ENCODE measurements at places on chromosomes 6 and 20.

- no peak for DNase-seq
Observed at GRCh38 chr6:140849456-140849855, 1283.3 kb upstream of the GJE1 start.

DNA sequence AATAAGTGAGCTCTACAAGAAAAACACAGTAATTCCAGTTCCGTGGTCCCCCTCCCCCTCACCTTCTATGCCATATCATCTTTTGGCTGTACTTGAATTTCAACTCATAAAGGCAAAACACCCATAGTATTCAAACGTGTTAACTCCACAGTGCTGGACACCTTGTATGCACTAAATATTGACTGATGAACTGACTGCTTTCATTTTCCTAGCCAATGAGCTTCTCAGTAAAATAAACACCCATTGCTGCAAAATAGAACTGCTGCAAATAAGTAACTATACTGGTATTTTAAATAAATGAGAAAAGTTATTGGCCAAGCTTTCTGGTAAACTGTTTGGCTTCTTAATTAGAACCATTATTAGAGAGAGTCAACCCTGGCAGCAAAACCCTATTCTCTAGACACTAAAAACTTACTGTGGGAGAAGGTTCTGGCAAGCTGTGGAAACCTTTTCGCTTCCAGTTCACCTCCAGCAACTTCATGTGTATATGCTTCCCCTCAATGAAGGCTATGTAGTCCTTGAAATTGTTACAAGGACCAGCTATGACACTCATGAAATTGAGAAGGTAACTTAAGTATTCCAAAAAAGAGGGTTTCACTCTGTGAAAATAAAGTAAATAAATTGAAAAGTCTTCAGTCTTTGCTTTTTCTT, 86.0 kb downstream of the MBOAT1 start:
- DNase-seq, result no peak

- DNase-seq, result peak; percentile 50
Observed at GRCh38 chr20:50129662-50130355, 16.9 kb upstream of the UBE2V1 start.

GRCh38 chr6:83051377-83052172, 14.1 kb downstream of the UBE3D start:
- no peak for DNase-seq

DNA sequence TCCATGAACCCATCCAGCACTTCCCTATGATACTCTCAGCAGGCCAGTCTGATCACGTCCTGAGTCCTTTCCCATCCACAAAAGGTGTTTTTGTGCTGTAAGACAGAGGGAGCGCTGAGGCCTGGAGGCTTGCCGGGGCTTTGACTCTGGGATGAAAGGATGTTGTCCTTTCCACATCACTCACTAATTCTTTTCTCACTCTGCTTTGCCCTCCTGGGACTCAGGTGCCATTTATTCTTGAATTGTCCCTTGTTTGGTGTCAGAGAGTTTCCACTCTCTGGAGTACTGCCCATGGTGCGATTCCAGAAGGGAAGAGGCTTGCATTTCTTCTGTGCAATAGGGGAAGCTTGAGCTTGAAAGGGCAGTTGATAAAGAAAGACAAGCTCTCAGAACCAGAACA, 15.3 kb upstream of the TUBB2B start:
- DNase-seq, result no peak

DNA sequence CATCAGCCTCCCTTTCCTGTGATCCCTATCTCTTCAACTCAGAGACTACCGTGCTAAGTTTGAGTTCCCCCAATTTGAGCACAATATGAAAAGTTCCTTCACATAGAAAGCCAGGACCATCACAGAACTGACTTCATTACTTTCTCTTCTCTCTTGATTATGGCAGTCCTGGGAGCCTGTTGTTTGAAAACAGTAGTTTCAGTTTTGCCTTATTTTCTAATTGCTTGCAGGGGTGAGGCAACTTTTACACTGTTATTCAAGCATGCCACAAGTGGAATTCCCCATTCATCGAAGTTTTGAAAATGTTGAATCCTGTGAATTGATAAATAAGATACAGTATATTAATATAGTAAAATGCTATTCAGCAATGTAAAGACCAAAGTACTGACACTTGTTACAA, 569.7 kb upstream of the MARCKS start:
- no peak for DNase-seq

Data from hematopoietic multipotent progenitor cell treated with erythropoietin and hydrocortisone succinate and interleukin-3 and kit ligand, for 17 days (in vitro differentiated cells).